ENCODE measurements at places on chromosomes 1 and 21.

DNA sequence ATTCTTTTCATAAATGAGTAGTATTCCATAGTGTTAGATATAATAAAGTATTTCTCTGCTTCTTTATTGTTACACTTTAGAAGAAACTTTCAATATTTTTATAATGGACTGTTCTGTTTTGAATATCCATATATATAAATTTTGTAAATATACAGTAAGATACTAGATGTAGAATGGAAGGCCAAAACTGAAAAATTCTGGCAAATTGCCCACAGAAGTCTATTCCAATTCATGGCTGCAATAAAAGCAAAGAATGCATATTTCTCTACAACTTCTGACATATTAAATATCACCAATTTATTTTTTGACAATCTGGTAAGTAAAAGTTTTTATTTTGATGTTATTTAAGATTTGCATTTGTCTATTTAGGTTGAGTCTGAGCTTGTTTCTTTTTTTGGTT, 532.5 kb downstream of the NCAM2 start:
- DNase-seq, result no peak

DNA sequence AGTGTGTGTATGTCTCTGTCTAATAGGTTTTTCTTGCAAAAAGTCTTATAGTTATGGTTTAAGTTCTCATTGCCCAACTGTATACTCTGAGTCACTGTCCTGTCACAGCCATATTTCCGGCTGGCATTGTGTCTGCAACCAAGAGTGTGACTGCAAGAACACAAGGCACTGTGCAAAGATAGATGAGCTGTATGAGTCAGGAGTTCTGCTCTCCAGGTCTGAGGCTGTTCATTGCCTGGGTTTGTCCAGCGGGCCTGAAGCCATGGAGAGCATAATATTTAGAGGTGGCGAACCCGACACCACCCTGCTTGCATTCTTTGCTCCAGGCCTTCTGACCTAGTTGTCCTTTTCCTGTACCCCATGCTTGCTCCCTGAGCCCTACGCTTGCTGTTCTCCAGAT, 50.9 kb upstream of the CNIH3 start:
- DNase-seq, result no peak

DNA sequence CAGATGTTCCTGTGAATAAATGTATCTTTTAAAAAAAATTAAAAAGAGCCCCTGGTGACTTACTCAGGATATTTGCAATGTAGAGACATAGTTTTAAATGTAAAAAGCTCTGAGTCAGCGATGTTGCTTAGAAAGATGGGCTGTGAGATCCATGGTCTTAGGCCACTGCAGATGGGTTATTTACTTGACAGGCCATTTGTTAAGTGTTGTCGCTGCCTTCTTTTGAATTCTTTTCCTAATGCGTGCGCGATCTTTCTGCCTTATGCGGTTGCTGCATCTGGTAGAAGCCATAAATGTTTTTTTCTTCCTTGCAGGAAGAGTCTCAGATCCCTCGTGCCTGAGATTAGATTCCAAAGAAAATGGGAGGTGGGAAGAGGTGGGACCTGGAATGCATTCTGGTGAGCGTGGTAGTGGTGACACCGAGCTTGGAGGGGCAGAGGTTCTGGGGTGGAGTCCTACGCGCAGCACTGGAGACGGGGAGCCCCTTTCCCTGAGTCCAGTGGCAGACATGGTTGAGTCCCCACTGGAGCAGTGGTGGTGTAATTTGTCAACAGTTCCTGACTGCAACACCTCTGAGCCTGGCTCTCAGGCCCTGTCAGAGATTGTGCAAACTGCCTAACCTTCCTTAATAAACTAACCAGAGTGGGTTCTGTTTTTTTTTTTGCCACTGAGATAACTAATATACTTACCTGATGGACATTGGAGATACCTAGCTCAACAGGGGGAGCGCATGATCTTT, 197.2 kb downstream of the HHAT start:
- DNase-seq, result no peak

DNA sequence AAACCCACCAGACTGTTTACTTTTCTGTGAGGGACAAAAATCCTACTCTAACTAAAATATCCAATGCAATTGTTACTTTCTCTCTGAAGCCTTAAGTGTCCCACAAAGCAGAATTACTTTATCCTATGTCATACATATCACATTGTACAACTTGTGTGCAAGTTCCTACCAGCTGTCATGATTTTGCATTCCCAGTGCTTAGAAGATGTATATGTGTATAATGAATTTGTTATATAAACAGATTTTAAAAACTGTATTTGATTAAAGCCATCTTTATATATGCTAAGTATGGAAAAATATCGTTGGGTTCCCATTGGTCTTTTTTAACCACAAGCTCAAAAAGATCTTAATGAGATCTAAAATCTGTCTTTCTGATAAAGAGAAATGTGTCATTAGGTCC, 57.0 kb downstream of the DPH5 start:
- DNase-seq, result no peak

- no peak for DNase-seq
Measured at GRCh38 chr1:22711071-22711470, 432 bp downstream of the EPHB2 start.

GRCh38 chr1:34360574-34360973, 183.9 kb downstream of the C1orf94 start:
- no peak for DNase-seq

GRCh38 chr21:23162198-23162946, 2164.2 kb downstream of the NCAM2 start:
- DNase-seq, result no peak

DNA sequence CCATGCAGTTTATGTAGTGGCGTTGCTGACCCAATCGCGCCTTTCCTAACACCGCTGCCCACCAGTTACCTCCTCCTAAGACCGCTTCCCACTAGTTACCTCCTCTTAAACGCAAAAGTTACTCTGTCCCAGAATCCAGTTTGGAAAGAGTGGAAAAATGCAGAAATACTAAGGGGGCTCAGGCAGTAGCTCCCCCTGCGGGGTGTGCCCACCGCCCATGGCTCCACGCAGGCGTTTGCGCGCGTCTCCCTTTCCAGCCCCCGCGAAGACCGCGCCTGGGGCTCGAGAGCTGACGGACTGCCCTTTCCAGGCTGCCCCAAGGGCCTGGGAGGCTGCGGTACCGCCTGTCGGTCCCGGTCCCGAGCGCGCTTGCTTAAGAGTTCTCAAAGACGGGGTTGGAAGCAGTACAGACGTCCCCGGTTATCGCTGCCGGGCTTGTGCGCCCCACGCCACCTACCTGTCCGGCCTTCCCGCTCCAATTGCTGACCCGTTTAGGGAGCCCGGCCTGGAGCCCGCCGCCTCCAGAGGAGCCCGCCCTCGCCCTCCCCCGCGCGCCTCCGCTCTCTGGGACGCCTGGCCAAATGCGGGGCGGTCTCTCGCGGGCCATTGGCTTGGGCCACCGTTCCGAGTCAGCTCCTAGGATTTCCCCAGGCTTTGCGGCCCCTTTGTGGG, 414.1 kb upstream of the ESRRG start:
- no peak for DNase-seq

DNA sequence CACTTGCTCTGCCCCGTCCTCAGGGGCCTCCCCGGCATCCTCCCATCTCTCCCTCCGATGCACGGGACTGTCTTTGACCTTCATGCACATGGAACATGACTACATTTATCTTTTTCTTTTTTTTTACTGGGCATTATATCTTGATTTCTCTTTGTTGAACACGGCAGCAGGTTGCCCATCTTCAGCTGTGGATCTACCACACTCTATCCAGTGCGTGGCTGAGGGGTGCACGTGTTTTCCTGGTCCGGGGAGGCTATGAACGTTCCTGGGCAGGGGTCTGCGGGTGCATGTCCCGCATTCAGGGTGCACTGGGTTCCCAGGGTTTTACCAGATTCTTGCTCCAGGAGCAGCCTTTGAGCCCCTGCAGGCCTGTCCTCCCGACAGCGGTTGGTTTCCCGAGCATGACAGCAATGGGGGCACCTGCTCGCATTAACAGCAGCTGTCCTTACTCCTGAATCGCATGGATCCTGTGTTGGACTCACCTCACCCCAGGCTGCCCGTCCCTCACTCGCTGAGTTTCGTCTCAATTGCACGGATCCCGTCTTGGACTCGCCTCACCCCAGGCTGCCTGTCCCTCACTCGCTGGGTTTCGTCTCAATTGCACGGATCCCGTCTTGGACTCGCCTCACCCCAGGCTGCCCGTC, 7.4 kb downstream of the POFUT2 start:
- DNase-seq, result no peak

DNA sequence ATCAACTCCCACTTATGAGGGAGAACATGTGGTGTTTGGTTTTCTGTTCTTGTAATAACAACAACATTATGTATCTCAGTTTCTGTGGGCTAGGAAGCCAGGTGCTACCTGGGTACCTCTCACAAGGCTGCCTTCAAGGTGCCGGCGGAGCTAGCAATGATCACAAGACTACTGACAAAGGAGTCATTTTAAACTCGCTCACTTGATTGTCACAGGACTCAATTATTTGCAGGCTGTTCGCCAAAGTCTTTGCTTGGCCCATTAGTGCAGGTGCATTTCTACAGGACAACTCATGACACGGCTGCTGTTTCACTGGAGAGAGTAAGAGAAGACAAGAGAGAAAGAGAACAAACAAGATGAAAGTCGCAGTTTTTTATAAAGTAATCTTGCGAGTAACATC, 1237.4 kb upstream of the TMPRSS15 start:
- no peak for DNase-seq

- DNase-seq, result no peak
Measured at GRCh38 chr21:28387220-28387619, 605.5 kb downstream of the LTN1 start.

DNA sequence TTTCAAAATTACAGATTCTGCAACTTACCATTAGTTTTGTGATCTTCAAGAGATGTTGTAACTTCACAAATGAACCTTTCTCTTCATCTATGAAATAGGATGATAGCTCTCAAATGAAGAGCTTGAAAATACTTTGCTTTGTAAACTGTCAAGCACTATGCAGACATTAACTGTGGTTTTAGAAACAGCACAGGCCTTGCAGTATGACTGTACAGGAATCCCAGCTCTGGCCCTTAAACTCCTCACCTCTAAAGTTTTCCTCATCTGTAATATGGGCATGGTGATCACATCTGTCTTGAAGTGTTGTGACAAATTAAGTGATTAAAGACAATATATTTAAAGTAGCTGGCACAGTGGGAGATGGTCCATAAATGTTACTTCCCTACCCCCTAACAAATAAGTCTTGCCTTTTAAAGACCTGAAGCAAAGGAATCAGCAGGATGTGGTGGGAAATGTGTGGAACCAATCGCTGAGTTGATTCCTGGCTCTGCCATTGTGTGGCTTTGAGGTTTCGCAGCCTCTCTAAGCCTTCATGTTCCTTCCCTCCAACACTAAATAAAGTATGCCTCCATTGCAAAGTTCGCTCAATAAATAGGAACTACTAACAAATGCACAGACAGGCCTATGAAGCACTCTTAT, 5.5 kb upstream of the PTP4A2 start:
- DNase-seq, result no peak

DNA sequence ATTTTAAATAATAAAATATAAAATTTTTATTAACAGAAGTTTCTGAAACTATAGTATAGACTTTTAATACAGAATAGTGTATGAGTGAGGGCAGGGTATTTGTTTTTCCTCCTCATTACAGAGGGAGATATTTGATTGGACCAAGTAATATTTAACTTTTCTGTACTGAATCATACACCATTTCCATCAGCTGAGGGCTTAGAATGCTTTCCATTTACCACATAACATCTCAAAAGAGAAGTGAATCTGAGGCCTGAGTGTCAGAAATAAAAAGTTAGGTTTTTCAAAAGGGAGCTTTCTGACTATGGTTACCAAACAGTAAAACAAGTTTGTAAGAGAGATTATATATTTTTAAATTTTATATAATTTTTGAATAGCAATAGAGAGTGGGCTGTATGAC, 29.5 kb downstream of the TLCD4 start:
- DNase-seq, result no peak

DNA sequence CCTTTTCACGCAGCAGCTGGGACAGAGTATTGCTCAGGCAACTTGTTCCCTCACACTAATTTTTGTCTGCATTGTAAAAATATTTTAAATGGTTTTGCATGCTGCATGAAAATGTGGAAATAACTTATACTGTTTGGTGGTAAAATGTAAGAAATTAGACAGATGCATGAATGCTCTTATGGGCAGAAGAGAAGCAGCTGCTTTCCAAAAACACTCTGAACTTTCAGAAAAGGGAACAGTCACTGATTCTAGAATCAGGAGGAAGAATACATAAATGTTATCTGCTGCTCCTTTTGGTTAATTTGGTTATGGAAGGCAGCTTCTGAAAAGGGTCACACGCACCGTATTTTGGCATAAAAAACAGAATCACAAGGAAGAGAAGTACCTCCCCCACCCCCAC, 87.0 kb upstream of the RUNX1 start:
- no peak for DNase-seq

- no peak for DNase-seq
Measured at GRCh38 chr1:41576620-41577019, 92.1 kb upstream of the EDN2 start.

- no peak for DNase-seq
Measured at GRCh38 chr1:157659576-157660247, 40.9 kb downstream of the FCRL3 start.

GRCh38 chr1:3677484-3677883, 25.2 kb downstream of the TP73 start:
- no peak for DNase-seq

- DNase-seq, result no peak
Measured at GRCh38 chr1:115545791-115546733, 95.7 kb upstream of the VANGL1 start.

DNA sequence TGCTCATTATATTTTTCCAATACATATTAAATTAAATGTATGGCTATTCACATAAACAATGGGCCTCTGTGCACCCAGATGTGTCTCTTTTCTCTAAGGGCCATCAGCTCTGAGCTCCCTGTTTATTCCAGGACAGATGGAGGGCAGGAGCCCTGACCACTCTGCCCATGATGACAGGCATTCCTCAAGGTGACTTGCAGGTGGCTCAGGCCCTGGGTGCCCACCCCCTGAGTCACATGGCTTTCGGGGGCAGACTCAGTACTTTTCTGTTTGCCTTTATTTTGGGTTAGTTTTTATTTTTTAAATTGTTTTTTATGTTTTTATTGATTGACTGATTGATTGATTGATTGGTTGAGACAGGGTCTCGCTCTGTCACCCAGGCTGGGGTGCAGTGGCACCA, 6.4 kb upstream of the LRP8 start:
- DNase-seq, result no peak

DNA sequence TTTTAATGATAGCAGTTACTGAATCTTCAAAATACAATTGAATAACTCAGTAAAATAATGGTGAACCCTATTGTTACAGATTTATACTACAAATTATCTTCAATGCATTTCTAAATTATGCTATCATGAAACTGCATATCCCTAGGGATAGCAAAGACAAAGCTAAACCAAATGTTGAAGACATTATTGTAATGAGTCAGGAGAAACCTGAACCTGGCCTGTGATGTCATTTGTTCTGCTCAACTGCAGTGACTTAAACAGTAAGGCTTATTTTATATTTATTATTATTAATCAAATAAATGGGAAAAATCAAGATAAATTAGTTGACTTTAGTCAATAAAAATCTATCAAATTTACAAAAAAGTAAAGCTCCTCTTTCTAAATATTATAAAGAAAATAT, 100.3 kb downstream of the UCHL5 start:
- DNase-seq, result no peak

GRCh38 chr1:201469645-201470074, 672 bp upstream of the PHLDA3 start:
- no peak for DNase-seq

Data from NCI-H524 treated with DMSO at 0.1 percent for 48 hours (cell line).